Left ventricle myocardium inferior (tissue), 1 donor: ENCODE measurements at places on chromosomes 4 and X. TPM values are rescaled to one million over a fixed set of nuclear protein-coding genes. Genes with fewer than 3 reads are reported as not detected.
A peak's percentile ranks its signal among the peaks of the same experiment; 100 is the strongest.

MAGED4B gene
- 1.5 TPM for total RNA-seq

DNA sequence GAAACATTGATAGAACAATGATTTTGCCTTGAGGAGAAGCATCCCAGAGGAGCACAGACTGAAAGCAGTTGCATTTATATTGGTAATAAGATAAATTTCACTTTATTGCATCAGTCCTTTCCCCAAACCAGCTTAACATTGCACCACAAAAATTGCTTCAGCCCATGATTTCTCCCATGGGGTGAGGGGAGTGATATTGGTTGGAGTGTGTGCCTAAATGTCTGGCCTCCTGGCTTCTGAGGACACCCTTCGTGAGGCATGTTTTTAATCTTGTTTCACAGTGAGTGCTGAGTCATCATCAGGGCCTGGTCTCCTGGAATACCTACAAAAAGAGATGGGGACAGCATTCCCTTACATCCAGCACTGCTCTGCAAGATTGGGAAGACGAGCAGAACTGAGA lies 487.9 kb downstream of the C4orf33 start:
- peak; percentile 13 for DNase-seq

DNA sequence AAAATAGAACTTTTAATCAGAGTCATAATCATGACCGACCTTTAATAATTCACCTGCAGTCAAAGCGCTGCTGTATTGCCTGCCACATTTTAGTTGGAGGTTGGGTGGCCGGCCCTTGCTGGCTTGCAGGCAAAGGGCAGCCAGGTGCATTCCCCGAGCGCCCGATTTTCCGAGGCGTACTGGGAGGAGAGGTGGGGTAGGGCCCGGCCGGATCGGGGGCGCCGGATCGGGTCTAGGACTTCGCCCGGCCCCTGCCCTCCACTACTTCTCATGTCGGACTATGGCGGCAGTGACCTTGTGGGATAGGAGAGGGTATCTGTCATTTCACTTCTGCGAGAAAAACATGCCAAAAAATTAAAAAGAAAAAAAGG lies 2.5 kb upstream of the RS1 start:
- DNase-seq: peak; percentile 23

DNA sequence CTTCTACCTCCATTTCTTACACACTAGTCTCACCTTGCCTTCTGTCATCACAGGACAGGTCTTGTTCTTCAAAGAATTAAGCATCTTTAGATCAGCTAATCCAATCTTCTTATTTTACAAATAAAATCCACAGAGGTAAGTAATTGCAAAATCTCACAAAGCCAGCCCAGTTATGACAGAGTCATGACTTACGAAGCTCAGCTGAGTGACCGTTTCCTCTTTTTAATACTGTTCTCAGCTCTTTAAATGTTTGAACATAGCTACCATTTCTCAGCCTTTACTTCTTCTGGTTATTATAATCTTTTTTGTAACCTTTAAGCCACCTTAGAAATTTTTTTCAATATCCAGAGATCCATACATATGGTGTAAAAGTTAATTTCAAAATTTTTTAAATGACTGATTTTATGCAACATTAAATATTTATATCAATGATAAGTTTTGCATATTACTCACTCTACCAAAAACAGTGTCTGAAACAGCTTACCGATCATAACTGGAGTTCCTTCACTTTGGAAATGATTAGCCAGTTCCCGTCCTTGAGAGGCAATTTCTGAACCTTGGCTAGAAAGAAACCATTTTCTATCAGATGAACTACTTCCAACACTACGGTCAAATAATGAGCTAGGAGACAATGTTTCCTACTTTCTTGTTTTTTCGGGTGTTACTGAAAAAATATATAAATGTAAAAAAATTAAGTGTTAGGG lies 8.8 kb downstream of the ANKRD37 start:
- no peak for DNase-seq

GRCh38 chrX:54758114-54759055 lies 39.7 kb downstream of the ITIH6 start:
- no peak for DNase-seq

SPACA5 gene
- total RNA-seq: not detected

KCTD8 gene
- total RNA-seq: 0.14 TPM

GRCh38 chr4:56241500-56241899 lies 145.8 kb downstream of the AASDH start:
- DNase-seq: no peak
